Activated CD8-positive, alpha-beta memory T cell treated with anti-CD3 and anti-CD28 coated beads for 36 hours (primary cell): ENCODE measurements at places on chromosomes 7 and 10. TPM values are rescaled to one million over a fixed set of nuclear protein-coding genes. Genes with fewer than 3 reads are reported as not detected.

MARVELD1 gene
- total RNA-seq = 4.6 TPM

BEND7 gene
- not detected for total RNA-seq

ZNF365 gene
- 0.25 TPM for total RNA-seq

AKR1B15 gene
- total RNA-seq = not detected

CABCOCO1 gene
- not detected for total RNA-seq

SOSTDC1 gene
- not detected for total RNA-seq
